ENCODE measurements at places on chromosomes 11 and 22. TPM values are rescaled to one million over a fixed set of nuclear protein-coding genes. Genes with fewer than 3 reads are reported as not detected.

DNA sequence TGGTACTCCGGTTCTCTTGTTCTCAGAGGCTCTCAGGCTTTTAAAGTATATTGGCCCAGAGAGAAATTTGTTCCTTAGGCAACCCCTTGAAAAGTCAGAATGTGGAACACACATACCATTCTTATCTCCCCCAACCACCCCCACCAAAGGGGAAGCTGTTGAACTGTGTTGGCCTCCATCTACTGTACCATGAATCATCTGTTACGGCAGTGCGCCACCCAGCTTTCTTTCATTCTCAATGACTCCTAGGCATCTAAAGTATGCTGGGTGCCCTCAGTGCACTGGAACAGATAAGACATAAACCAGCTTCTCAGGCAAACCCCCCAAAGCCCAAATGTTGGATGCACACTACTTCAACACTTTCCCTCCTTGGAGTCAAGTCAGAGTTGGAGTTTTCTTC lies 696.2 kb upstream of the TENM4 start:
- DNase-seq, result no peak

DNA sequence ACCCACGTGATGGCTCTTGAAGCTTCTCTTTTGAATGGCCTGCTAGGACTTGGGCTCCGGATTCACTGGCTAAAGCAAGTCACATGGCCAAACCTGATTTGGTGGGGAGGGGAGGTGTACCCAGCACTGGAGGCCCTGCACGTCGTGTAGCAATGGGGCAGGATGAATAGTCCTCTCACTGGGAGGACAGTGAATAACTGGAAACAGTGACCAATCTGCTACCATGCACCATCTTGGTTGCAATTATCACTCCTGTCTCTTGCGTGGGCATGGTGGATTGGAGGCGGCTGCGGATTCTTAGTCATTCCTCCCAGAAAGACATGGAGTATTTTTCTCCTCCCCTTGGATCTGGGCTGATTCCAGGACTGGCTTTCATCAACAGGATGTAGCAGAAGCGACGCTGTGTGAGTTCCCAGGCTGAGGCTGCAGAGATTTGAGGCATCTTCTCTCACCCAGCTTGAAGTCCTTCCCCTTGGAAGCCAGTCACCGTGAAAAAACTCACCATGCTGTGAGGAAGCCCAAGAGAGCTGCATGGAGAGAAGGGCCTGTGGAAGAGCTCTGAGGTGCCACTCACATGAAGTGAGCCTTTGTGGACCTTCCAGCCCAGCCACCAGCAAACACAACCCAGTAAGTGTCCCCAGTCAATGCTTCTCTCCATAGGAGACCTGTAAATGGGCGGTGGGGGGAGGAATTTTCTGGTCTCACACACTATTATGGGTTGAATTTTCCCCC lies 70.4 kb downstream of the IGLL1 start:
- DNase-seq, result no peak

The MS4A4A gene
- total RNA-seq, result 2.9 TPM

- DNase-seq, result peak; percentile 52
Observed at GRCh38 chr22:38347181-38347943, 30.1 kb upstream of the CSNK1E start.

- DNase-seq, result no peak
Observed at GRCh38 chr11:119591836-119592310, 137.1 kb downstream of the NECTIN1 start.

The SLC22A12 gene
- total RNA-seq, result not detected

DNA sequence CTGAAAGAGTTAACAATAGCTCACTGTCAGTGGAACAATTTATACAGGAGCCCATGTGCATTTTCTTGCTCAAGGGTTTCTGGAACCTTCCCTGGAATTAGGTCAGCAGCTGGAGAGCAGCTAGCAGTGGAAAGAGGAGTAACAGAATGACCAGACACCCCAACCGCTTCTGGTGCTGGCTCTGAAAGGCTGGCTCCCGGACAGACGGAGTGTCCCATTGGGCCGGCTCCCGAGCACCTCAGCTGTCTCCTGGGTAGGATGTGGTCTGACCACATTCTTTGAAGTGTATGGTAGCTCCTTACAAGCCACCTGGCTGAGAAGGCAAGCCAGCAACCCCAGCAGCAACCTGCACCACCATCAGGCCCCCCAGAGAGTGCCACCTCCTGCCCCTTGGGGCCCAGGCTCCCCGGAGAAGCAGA lies 44.7 kb downstream of the ABTB2 start:
- peak; percentile 69 for DNase-seq

The PTGDR2 gene
- 1.3 TPM for total RNA-seq

GRCh38 chr11:59558270-59558643 lies 46.9 kb downstream of the OR4D9 start:
- DNase-seq, result no peak

DNA sequence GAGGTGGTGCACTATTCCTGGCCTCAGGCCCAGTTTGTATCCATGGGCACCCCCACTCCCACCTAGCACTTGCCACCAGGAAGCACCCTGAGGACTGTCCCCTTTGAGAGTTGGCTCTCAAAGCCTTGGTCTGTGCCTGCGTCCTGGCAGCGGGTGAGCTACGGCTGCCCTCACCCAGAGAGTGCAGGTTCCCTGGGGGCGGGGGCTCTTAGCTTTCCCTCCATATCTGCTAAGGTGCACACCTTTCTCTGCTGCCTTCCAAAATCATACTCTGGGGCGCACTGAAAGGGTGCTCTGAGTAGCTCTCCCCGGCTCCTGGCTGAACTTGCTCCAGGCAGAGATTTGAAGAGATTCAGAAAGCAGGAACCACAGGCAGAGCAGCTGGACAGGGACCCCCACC lies 7.1 kb downstream of the KCNQ1 start:
- DNase-seq, result no peak

The TANGO2 gene
- total RNA-seq, result 25.2 TPM

The OR51A4 gene
- total RNA-seq, result not detected

GRCh38 chr11:9922806-9923205 lies 258.9 kb downstream of the SWAP70 start:
- DNase-seq, result no peak

All from tongue (tissue), 3 donors.